Activated naive CD8-positive, alpha-beta T cell treated with anti-CD3 and anti-CD28 coated beads, Interleukin-2, amount 10 ng/mL, durations not matched to agents 7 days and 5 days (primary cell): ENCODE measurements at places on chromosomes 6 and 20. TPM values are rescaled to one million over a fixed set of nuclear protein-coding genes. Genes with fewer than 3 reads are reported as not detected.

GRCh38 chr6:149881066-149881766, 16.7 kb downstream of the RAET1E start:
- H3K36me3 ChIP-seq = no peaks in the 10 kb centered on the region
- peaks cover 55% of the 10 kb centered on the region for H3K27me3 ChIP-seq
- no peaks in the 10 kb centered on the region for H3K4me1 ChIP-seq
- no peak overlapping the region for H3K4me3 ChIP-seq
- no peak overlapping the region for H3K27ac ChIP-seq

GRCh38 chr6:144777249-144777648, 492.1 kb downstream of the UTRN start:
- DNase-seq = no peak
- H3K27ac ChIP-seq = no peak overlapping the region
- peaks cover 5% of the 10 kb centered on the region for H3K4me1 ChIP-seq

- no peak for DNase-seq
- no peak overlapping the region for H3K27ac ChIP-seq
- H3K36me3 ChIP-seq = no peaks in the 10 kb centered on the region
- no peak overlapping the region for H3K4me3 ChIP-seq
- no peaks in the 10 kb centered on the region for H3K4me1 ChIP-seq
- no peaks in the 10 kb centered on the region for H3K27me3 ChIP-seq
Observed at GRCh38 chr20:57785720-57786119, 75.9 kb upstream of the PMEPA1 start.

DNA sequence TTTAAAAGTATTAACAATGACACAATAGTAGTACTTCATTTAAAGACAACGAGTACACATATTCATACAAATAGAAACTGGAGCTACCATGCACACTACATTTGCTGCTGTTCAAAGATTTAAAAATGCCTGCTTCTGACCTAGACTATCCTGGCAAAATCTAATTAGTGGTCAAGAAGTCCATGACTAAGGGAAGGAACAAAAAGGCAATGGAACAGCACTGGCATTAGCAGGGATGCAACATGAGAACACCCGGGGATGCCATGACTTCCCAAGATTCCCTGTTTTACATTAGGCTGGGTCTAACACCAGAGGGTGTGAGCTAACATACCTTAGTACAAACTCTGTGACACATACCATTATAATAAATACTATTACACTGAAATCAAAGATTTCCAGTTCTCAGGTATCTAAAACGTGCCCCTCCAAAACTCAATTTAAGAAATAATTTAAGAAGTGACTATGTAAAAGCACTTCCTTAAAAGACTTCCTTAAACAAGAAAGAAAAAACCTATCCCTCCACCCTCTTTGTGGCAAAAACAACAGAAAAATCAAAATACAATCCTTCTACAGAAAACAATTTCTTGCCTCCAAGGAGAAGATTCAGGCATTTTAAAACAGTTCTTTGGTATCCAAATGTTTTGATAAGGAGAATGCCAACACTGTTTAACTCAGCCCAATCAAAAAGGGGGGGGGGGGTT, 25.5 kb downstream of the CHD6 start:
- peaks cover 24% of the 10 kb centered on the region for H3K36me3 ChIP-seq
- DNase-seq = no peak
- no peaks in the 10 kb centered on the region for H3K4me1 ChIP-seq
- no peak overlapping the region for H3K4me3 ChIP-seq
- no peaks in the 10 kb centered on the region for H3K27me3 ChIP-seq
- H3K27ac ChIP-seq = no peak overlapping the region

- DNase-seq = no peak
- H3K27ac ChIP-seq = peak overlapping the region; percentile 88
- H3K27me3 ChIP-seq = peaks cover 3% of the 10 kb centered on the region
Observed at GRCh38 chr6:28864326-28864923, 59.4 kb downstream of the TRIM27 start.

Gene LINC00237
- not detected for total RNA-seq

Gene WFDC12
- not detected for total RNA-seq
